Umbilical cord (tissue), 2 donors: ENCODE measurements at places on chromosomes 1 and 21. TPM values are rescaled to one million over a fixed set of nuclear protein-coding genes. Genes with fewer than 3 reads are reported as not detected.

GRCh38 chr1:208467151-208467780 is 223.1 kb upstream of the PLXNA2 start:
- DNase-seq: peak; percentile 94

GRCh38 chr1:207742850-207743555 is 8.9 kb upstream of the CD46 start:
- no peak for DNase-seq

- no peak for DNase-seq
Observed at GRCh38 chr21:26715116-26715515, 130.1 kb downstream of the ADAMTS1 start.

DNA sequence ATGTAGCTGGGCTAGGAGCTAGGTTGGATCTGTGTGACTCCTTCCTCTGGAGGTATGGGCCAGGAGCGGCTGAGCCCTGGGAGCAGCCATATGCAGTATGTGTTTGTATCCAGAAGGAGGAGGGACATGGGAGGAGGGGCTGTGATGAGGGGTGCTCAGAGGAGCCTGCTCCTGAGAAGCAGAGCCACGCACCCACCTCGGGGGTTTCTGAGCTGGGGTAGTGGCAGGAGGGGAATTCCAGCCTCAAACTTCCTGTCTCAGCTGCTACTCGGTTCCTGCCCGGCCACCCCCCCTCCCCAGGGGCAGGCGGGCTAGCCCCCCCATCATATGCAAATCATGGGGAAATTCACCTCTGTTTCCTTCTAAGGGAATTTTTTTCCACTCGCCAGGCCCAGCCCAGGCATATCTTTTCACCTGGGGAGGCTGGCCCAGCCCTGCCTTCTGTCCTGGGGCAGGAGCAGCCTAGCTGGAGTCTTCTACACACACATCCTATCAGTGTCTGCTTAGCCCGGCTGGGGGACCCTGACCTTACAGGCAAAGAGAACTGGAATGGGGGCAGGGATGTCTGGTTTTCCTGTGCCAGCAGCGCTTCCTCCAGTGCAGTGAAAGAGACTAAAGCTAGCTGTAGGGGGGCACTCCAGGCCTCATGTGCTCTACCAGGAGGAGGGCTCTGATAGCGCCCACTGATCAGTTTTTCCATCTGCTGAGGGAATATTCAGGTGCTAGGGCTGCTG is 3.0 kb downstream of the ZC3H12A start:
- DNase-seq: peak; percentile 31

DNA sequence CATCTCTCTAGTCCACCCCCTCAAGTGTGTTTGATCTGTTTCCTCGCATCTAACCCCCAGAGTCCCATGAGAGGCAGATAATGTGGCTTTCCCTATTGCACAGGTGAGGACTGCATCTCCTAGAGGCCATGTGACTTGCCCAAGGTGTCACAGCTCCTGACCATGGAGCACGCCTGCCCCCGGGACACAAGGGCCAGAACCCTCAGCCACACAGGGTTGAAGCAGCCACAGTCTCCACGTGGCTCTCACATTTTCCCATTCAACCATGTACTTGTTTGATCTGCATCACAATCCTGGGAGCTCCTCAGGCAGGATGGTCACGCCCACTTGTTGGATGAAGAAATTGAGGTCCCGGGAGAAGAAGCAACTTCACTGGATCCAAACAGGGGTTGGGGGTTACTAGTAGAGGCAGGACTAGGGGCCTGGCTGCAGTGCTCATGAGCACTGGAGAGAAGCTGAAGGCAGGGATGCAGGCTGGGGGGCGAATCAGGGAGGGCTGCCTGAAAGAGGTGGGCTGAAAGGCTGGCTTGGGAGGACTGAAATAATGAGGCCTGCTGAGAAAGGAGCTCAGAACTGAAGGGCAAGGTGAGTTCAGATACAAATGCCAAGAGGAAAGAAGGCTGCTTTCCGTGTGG is 207.9 kb downstream of the PTPRU start:
- DNase-seq: no peak

DNA sequence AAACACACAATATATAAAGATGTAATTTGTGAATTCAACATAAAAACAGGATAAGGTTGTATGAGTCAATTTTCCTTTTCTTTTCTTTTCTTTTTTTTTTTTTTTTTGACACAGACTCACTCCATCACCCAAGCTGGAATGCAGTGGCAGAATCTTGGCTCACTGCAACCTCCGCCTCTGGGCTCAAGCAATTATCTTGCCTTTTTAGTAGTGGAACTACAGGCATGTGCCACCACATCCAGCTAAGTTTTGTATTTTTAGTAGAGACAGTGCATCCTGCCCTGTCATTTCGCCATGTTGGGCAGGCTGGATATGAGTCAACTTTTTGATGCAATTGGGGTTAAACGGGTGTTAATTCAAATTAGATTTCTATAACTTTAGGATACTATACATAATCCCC is 10.3 kb upstream of the SPRR2B start:
- no peak for DNase-seq

- DNase-seq: no peak
Observed at GRCh38 chr1:203081465-203082230, 4.2 kb downstream of the MYOG start.

GRCh38 chr1:211885747-211886522 is 55.4 kb upstream of the LPGAT1 start:
- DNase-seq: no peak

- DNase-seq: no peak
Observed at GRCh38 chr21:28908351-28908750, 84.3 kb downstream of the LTN1 start.

CYB561D1 gene
- total RNA-seq: 6.7 TPM

GRCh38 chr1:220908757-220909156 is 29.5 kb downstream of the HLX start:
- DNase-seq: no peak

- no peak for DNase-seq
Observed at GRCh38 chr1:230826166-230826875, 42.0 kb downstream of the C1orf198 start.

CTTNBP2NL gene
- total RNA-seq: 27.4 TPM

SPRR2F gene
- total RNA-seq: not detected

- no peak for DNase-seq
Observed at GRCh38 chr1:116906812-116907211, 2.9 kb upstream of the PTGFRN start.

LEPROT gene
- total RNA-seq: 117 TPM

GRCh38 chr1:192559115-192560006 is 16.2 kb upstream of the RGS1 start:
- peak; percentile 87 for DNase-seq

GRCh38 chr1:18199462-18199861 is 91.9 kb downstream of the IGSF21 start:
- no peak for DNase-seq
